ENCODE measurements at places on chromosomes 2 and 18. TPM values are rescaled to one million over a fixed set of nuclear protein-coding genes. Genes with fewer than 3 reads are reported as not detected.

Gene PSMA8
- total RNA-seq: not detected

Gene BOLL
- not detected for total RNA-seq

Gene WBP1
- total RNA-seq: 30.6 TPM

DNA sequence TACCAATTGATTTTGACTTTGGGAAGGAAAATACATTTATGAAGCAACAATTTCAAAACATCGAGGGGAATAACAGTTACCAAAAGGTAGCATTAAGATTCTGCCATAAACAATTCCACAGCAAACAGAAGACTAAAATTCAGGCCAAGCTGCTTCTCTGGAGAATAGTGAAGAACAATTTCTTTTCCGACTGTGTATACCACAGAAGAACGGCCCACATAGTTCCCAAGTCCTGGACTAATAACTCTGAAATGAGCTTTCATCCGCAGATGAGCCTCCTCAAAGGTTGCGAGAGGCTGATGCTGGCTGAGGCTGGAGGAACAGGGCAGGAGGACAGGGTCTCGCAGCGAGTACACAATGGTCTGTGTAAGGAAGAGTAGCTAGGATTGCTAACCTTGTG, 278.9 kb upstream of the TCF4 start:
- no peak for ATAC-seq

GRCh38 chr2:144154205-144154604, 365.7 kb downstream of the ZEB2 start:
- ATAC-seq: no peak

- peak; percentile 86 for ATAC-seq
These were observed 216.3 kb downstream of the C1D start for GRCh38 chr2:67846370-67847070.

GRCh38 chr2:63755216-63755615, 86.5 kb upstream of the UGP2 start:
- ATAC-seq: no peak

DNA sequence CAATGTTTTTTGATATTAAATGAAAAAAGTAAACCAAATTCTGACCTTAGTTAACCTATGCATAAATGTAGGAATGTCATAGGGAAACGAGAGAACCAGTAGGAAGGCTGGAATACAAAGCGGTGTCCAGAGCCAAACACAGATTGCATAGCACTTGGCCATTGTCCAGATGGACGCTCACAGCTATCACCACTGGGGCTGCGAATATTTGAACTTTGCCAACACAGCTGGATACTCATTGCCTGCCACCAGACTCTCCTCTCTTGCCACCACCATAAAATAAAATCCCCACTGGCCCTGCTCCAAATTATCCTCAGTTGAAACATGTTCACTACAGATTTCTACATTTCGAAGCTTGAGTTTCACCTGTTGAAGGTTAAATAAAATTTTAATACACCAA, 159.3 kb upstream of the GULP1 start:
- ATAC-seq: no peak

DNA sequence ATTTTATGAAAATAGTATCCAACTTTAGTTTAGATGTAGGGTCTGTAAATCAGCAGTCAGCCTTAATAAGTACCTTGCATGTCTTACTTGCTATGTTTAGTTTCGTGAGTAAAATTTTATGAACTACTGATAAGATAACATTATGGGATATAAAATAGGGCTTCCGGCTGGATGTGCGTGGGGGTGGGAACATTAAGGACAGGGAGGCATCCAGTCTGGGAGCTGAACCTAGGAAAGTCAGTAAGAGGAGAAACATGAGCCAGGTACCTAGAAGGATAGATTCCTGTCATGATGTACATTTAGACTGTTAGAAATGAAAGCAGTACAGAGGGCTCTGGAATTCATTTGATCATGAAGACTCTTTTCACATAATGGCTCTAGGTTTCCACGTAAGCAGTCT, 12.7 kb upstream of the KCNJ13 start:
- ATAC-seq: no peak

DNA sequence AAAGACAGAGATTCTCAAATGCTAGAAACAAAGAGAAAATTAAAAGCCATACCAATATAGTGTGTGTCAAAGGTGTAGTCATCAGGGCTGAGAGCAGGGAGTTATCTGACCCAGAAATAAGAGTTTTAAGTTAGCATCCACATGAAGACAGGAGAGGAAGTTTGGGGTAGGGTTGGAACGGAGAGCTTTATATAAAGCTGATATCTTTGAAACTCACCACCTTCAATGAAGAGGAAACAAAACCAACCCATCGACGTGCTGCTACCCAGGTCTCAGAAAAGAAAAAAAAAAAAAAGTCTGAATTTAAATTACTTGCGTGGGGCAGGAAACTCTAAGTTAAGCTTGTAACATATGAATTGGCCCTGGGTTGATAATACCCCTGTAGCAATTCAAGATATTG, 42.4 kb downstream of the ARL4C start:
- ATAC-seq: no peak

GRCh38 chr2:156517419-156517818, 81.2 kb downstream of the GPD2 start:
- no peak for ATAC-seq

DNA sequence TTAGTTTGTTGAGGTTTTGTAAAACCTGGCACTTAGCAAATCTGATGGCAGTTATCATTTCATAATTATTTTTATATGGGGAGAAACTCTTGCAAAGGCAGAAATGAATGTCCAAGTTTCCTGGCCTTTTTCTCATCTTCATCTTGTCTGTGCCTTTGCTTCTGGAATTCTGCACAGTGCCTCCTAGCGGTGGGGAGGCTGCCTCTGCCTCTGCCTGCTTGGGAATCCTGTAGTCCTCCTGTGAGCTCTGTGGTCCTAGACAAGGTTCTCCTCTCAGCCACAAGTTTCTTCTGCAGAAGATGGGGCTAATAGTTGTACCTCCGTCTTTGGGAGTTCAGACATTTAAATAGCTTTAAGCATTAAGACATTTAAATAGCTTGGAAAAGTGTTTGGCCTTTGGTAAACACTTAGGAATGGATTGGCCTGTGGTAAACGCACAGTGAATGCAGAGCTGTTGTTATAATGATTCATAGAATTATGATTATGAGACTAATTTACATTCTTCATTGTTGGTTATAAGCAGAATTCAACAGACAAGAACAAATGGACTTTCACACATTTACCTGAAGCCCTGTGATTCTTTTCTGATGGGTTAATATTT, 101.2 kb downstream of the ZNF236 start:
- no peak for ATAC-seq

DNA sequence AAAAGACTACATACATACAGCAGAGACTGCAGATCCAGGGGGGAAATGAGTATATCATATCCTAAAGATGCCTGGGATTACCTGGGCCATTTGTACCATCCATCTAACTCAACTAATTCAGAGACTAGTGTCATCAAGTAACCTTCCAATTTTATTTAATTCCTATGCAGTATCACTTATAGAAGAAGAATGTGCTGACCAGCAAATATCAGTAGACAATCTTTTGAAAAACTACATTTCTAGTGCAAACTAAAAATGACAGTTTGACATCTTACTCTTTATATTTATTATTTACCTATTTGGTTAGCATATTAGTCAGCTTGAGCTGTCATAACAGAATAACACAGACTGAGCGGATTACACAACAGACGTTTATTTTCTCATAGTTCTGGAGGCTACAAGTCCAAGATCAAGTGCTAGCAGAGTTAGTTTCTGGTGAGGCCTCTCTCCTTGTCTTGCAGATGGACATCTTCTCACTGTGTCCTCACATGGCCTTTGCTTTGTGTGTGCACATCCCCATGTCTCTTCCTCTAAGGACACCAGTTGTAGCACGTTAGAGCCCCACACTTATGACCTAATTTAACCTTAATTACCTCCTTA, 47.0 kb downstream of the NCKAP5 start:
- ATAC-seq: no peak

DNA sequence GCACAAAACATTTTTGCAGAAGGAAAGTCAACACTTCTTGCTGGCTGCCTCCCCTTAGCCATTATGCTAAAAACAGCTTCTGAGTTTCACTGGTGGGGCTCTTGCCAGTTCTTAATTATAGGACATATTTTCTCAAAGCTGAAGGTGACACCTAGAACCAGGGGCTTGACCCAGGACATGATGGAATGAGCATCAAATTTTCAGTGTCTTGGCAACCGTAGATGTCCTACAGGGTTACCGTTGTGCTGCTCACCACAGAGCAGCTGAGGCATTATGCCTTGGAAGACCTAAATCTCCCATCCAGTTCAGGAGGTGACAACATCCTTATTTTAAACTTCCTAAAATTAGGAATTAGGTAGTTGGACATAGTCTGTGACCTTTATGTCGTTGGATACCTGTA, 46.7 kb downstream of the TMEM185B start:
- ATAC-seq: peak; percentile 9

- peak; percentile 34 for ATAC-seq
These were observed 1.2 kb downstream of the ST3GAL5 start for GRCh38 chr2:85887566-85888019.

GRCh38 chr2:6915399-6915798, 1.8 kb upstream of the RNF144A start:
- ATAC-seq: no peak

DNA sequence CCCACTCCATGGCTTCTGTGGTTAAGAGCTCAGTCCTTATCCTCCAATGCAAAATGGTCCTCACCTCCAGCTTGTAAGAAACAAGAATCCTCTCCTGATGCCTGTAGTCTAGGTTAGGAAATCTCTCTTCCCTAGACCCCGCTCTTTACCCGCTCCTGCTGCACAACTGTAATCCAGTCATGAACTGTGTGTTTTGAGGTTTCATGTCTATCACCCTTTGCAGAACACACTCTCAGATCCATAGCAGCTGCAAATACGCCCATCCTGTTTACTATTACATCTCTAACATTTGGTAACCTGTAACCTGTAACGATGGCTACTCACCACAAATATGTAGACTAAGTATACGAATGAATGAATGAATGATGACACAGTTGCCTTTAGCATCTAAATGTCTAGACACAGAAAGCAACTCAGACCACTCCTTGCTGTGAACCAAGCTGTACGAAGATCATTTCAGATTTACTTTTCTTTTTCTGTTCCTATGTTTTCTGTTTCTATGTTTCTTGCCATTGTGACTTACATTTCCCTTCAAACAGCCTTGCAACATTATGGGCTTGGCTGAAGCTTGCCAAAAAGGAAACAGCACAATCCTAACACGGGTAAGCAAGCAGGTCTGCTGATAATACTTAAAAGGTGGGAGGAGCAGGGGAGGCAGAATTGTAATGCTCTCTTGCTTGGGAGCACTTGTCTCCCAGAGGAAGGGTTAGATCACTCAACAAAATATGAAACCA, 53.7 kb downstream of the EPHA4 start:
- ATAC-seq: peak; percentile 43

DNA sequence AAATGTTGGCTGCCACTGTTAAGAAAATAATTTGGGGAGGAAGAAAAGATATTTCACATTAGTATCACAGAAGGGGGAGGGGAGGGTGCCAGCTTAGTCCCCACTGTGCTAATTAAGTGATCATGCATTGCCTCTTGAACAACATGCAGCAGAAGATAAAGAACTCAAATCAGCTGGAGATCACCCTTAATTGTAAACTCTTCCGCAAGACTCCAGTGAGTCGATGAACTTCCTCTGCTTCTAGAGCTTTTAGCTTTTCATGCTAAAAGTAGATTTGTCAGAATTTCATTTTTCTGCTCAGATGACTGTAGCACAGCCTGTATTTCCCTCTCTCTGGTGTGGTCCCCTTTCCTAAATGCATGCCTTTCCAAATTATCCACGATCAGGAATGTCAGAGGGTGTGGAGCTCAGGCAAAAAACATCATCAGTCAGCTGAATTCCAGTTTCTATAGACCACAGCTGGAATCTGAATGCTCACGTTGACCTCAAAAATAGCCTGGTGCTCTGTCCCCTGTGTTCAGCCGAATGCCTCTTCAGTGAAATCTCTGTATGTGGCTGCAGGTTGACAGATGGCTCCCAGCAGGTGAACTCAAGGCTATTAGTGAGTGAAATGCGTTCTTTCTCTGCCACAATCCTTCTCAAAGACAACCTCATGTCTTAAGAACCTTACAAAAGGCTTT, 156.8 kb upstream of the UNC80 start:
- no peak for ATAC-seq

- no peak for ATAC-seq
These were observed 90.8 kb downstream of the METTL4 start for GRCh38 chr18:2480536-2480935.

DNA sequence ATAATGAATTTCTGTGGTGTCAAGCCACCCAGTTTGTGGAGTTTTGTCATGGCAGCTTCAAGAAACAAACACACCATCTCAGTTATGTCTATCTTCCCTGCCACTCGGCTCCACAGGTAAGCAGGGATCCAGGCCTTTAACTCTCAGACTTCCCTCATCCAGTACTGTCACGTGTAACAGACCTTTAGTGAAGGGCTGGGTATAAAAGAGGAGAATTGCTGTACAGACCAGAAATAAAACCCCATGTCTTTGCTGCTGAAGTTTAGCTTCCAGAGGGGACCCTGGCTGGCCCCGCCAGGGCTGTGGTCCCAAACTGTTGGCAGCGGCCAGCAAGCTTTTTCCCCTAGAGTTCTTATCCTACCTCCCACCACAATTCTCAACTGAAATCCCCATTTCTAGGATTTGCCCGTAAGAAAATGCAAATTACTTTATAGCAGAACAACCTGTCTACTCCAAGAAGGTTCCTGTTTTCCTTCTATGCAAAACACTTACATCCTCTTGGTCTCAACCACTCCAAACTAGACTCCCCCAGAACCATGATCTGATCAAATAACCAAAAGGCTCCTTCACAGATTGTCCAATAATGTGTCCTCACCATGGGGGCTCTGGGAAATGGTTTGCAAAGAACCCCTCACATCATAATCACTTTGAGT, 438.0 kb upstream of the ID2 start:
- ATAC-seq: no peak

DNA sequence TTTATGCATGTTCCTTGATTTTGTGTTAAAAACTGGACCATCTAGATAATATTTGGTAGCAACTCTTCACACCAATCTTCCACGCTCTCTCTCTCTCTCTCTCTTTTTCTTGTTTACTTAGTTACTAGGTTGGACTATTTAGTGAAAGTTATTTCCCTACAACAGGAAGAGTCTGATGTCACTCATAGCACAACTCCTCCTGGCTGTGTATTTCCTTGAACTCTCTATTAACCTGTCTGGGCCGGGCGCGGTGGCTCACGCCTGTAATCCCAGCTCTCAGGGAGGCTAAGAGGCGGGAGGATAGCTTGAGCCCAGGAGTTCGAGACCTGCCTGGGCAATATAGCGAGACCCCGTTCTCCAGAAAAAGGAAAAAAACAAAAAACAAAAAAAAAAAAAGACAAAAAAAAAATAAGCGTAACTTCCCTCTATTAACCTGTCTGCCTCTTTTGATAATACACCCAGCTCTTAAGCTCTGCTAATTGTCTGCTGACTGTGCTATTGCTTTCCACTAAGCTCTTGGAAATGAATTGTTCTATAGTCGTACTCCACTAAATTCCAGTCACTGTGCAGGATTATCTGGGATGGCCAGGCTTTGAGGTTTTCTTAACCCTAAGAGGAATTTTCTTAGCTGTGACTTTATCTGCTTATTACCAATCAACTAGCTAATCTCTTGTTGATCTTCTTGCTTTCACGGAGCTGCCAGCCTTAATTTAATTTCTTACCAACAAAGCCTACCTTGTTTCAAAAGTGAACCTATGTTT, 18.1 kb upstream of the CDH19 start:
- ATAC-seq: no peak
